ENCODE measurements at places on chromosomes 13 and 19.

- no peak for DNase-seq
Measured at GRCh38 chr13:20209948-20210347, 17.2 kb upstream of the GJB2 start.

DNA sequence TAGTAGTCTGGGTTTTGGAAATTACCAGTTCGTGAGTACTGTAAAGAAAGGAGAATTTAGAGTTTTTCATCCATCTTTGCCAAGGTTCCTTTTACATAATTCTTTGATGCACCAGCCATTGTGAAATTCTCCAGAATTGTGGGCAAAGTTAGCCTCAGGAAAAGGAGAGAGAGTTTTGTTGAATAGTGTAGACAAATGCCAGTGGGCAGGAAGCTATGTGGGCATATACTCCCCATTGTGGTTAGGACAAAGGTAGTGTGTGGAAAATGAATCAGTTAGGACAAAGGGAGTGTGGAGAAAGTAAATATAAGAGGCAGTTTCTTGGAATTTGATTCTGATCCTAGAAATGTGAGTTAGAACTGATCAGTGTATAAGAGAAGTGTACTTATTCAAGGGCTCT is 67.9 kb downstream of the PCCA start:
- no peak for DNase-seq

GRCh38 chr19:42193706-42194105 is 23.8 kb downstream of the DEDD2 start:
- DNase-seq: no peak

DNA sequence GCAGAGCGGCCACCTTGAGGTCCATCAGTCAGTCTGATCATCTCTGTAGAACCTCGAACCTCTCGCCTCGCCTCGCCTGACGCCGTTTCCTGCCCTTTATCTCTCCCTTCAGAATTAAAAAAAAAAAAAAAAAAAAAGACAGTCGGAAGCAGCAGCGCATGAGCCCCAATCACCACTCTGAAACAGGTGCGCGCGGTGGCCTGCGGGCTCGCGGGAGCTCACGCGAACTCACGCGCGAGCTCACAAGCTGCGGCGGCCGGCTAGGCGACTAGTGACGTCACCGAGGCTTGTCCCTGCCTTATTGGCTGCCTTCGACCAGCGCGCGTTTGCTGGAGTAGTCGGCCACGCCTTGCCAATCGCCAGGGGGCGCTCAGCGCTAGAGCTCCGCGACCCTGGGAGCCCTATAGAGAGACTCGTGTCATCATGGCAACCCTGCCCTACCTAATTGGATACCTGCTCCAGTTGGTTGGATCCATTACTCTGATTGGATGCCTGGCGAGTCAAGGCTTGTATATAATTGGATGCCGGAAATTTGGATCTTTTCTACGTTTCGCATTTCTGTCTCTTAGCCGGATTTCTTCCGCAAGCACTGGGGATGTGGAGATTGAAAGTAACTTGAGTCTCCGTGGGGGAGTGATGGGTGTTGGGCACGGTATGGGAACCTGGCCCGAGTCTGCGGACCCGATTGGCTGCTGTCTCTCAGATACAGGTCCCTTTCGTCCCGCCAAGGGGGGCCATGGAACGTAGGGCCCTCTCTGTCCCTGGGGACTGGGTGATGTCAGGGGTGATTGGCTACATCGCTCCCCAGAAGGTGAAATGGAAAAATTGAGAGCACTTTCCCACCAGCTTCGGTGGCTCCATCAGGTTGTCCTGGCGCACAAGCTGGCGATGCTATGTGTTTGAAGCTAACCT is 31.6 kb downstream of the SYT3 start:
- peak; percentile 85 for DNase-seq

GRCh38 chr19:52689843-52690368 is 44.9 kb downstream of the ZNF611 start:
- DNase-seq: peak; percentile 0

DNA sequence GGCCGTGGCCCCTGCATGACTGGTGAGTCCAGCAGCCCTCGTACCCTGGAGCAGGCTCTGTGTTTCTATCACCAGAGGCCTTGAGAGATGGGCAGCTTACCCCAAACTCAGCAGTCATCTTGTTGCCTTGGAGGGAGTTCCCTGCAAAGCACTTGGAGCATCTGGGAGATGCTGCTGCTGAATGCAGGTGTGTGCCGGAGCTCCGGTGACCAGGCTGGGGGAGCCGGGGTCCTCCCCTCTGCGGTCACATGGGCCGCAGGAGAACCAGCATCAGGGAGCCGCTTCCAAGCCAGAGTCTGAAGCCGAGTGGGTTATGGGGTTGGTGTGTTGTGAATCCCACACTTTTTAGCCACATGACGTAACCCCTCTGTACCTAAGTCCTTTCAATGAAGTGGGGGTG is 82.8 kb downstream of the TEX29 start:
- DNase-seq: no peak

DNA sequence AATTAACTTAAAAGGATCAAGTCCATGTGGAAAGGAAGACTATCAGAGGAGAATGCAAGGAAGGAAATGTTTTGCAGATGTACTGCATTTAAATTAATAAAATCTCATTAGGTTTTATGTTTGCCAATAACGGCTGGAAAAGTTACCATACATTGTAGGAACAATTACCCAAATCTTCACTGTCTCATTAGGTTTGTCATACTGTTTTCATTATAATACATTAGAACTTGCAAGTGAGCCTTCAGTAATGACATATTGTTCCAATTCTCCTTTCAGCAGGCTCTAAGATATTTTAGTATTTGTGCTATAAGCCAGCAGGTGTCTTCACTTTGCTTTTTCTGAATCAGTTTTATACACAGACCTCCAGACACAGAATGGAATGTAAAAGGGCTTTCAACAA is 661.6 kb upstream of the KLHL1 start:
- DNase-seq: no peak

GRCh38 chr19:43594710-43595604 is 977 bp downstream of the IRGQ start:
- peak; percentile 46 for DNase-seq

GRCh38 chr19:47848823-47849473 is 10.1 kb upstream of the TPRX2 start:
- peak; percentile 41 for DNase-seq

DNA sequence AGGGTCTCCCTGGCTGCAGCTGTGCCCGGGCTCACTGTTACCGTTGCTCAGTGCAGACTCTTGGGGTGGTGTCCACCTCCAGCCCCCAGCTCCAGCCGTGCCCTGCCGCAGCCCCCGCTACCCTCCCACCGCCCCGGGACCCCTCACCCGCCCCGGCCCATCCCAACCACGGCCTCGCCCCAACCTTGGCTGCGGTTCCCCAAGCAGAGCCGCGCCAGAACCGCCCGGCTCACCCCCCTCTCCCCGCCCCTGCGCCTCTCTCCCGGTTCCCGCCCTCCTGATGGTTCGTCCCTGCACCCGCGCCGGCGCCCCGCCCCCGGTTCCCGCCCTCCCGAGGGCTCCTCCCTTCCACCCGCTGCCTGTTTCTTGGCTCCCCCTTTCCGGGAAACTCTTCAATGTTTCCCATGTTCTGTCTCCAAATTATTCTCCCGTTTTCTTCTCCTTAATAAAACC is 40.3 kb downstream of the ANKRD10 start:
- DNase-seq: peak; percentile 15

- no peak for DNase-seq
Measured at GRCh38 chr19:17909003-17909732, 23.6 kb upstream of the CCDC124 start.

Measured in stimulated activated CD4-positive, alpha-beta T cell treated with anti-CD3 and anti-CD28 coated beads, TNF-alpha, amount 100 ng/mL, for 24 hours (primary cell).